Stimulated activated CD8-positive, alpha-beta memory T cell treated with anti-CD3 and anti-CD28 coated beads, Interleukin-4, amount 100 ng/mL, for 24 hours (primary cell): ENCODE measurements at places on chromosomes 16 and 17.

DNA sequence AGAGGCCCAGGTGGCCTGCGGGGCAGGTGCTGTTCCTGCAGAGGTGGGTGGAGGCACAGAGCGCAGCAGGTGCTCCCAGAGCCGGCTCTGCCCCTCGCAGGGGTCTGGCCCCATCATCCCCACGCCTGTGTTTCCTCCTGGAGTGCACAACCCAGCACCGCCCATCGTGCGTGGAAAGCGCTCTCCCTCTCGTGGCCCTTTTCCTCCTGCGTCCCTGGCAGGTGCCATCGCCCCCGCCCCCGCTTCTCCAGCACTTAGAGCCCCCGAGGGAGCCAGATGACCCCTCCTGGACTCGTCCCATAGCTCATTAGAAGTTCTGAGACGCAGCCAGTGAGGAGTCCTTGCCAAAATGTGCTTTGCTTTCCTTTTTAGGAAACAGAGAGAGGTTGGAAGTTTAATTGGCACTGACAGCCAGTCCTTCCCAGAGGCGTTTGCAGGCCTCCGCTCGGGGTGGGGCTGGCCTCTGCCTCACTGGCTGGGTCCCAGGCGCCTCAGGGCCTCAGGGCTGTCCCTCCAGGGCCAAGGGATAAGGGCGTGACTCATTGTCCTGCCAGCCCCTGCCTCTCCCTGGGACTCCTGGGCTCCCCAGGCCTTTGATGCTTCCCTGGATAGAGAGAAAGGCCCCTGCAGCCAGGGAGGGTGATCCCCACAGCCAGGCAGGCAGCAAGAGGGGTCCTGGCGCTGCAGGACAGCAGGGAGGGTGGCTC, 32.2 kb upstream of the CHMP6 start:
- no peak for DNase-seq

GRCh38 chr16:89190150-89190958, 10.0 kb downstream of the SLC22A31 start:
- no peak for DNase-seq

- no peak for DNase-seq
Observed at GRCh38 chr17:18005496-18005895, 32.8 kb downstream of the DRC3 start.

DNA sequence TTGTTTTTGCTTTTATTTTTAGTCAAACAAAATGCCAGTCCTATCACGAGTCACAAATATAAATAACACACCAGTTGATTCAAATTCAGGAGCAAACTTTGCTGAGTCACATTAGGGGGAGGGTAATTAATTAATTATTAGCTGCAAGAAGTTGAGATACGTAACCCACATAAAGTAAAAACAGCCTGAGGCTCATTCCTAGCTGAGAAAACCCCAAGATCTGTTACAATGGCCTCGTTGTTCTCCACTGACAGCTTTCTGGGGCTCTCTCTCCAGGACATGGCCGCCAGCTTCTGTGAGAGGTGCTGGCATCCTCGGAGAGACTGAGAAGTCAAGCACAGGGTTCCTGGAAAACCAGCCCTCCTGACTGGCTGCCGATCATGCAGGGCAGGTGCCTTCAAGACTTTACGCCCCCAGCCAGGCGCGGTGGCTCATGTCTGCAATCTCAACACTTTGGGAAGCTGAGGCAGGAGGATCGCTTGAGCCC, 11.1 kb downstream of the RAB40B start:
- DNase-seq, result no peak

- no peak for DNase-seq
Observed at GRCh38 chr17:56919717-56920116, 5.9 kb upstream of the TRIM25 start.

DNA sequence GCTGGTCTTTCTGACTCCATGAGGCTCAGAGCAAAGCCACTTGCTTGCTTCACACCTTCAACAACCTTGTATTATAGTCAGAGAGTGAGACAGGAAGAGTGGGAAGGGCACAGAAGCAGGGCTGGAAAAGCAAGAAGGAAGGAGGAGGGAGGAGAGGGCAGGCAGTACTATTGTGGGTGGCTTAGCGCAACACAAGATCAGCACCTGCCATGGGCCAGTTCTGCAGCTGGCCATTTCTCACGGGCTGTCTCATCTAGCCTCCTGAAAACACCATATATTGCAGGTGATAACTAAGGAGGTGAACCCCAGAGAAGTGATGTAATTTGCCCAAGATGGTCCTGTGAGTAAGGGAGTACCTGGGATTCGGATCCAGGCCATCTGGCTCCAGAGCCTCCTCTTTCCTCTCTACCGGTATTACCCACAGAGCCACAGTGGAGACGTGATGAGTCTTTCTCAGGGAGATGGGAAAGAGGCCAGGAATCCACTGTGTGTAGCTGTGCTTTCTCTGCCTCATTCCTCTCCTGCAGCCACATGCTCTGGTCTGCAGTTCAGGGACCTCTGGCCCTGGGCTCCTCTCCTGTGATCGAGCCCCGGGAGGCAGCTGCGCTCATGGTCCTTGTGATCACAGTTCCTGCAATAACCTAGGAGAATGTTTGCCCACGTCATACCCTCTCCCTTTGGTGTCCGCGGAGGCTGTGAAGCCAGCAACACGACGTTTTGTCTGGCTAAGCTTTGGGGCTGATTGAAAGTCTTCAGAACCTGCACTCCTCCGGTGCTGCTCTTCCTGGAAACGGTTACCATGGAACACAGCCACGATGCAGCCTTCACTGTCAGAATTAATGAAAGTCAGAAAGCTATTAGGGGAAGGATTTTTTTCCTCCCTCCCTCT, 178.1 kb upstream of the CCL2 start:
- DNase-seq, result no peak

GRCh38 chr17:66805567-66805966, 29.4 kb upstream of the CACNG5 start:
- no peak for DNase-seq

GRCh38 chr16:86630471-86630870, 52.1 kb downstream of the FOXL1 start:
- no peak for DNase-seq

GRCh38 chr17:66414561-66415175, 112.3 kb downstream of the PRKCA start:
- DNase-seq, result no peak

DNA sequence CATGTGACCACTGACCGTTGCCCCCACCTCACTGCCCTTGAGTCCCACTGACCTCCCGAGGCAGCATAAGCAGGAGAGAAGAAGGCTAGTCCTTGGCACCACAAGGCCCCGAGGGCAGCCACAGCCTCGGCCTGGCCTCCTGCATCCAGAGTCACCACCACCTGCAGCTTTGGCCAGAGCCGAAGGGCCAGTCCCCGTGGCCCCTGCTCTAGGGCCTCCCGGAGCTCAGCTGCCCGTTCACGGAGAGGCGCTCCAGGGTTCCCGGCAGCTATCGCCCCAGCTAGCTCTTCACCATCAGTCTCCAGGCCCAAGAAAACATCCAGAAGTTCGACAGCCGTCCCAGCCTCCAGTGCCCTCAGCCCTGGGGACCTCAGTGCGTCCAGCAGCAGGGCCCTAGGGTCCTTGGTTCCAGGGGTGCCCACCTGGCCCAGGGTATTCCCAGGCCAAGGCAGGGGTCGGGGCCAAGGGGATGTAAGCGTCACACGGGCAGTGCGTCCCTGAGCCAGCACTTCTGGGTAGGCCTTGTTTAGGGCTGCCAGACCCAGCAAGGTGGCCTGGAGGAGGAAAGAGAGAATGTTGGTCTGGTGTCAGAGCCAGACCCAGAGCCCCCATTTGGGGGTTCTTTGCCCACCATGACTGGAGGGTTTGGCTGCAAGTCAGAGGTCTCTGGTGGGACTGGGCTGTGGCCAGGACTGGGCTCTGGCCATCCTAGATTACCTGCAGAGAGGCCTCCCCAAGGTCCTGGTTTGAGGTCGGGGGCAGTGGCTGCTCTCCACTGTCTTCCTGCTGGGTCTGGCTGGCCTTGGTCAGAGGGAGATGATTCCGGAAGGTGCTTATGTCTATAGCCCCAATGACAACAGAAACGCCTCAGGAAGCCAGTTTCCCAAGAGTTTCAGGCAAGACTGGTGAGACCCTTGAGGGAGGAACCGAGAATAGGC, 1.8 kb downstream of the GHDC start:
- DNase-seq, result no peak

DNA sequence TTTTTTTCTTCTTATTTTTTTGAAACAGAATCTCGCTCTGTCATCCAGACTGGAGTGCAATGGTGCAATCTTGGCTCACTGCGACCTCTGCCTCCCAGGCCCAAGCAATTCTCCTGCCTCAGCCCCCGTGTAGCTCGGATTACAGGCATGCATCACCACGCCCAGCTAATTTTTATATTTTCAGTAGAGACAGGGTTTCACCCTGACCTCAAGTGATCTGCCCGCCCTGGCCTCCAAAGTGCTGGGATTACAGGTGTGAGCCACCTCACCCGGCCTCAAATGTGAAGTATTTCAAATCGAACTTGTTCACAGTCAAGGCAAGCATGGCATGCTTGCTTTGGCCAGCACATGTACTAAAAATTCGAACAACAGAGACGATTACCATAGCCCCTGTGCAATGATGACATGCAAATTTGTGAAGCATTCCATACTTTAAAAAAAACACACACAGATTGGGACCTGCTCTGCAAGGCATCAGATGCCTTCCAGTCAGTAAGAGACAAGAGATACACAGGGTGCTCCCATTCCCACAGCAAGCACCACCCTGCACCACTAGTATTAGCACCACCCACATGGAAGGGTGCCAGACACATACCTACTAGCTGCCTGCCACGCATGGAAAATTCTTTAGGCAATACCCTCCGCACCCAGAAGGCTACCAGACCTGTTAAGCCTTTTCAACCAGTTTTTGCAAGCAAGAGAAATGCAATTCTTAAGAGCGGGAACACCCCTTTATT, 47.2 kb downstream of the ANKRD11 start:
- no peak for DNase-seq

GRCh38 chr16:22421136-22421535, 46.7 kb upstream of the CDR2 start:
- DNase-seq, result no peak

DNA sequence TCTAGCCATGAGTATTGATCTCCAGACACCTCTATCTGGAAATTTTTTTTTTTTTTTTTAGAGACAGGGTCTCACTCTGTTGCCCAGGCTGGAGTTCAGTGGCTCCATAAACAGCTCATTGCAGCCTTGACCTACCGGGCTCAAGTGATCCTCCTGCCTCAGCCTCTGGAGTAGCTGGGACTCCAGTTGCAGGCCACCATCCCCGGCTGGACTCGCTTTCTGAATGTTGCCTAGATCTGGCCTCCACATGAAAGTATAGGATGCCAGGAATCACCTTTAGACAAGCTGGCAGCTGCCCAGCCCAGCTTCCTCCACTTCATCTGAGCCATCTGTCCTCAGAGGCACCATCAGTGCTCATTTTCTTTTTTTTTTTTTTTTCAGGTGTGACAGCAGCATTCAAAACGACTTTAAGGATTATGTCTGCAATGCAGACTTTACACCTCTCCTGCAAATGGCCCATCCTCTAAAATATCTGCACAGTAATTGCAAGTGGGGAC, 6.4 kb upstream of the PRR14 start:
- no peak for DNase-seq

GRCh38 chr16:49896447-49896964, 40.6 kb upstream of the ZNF423 start:
- DNase-seq, result no peak

DNA sequence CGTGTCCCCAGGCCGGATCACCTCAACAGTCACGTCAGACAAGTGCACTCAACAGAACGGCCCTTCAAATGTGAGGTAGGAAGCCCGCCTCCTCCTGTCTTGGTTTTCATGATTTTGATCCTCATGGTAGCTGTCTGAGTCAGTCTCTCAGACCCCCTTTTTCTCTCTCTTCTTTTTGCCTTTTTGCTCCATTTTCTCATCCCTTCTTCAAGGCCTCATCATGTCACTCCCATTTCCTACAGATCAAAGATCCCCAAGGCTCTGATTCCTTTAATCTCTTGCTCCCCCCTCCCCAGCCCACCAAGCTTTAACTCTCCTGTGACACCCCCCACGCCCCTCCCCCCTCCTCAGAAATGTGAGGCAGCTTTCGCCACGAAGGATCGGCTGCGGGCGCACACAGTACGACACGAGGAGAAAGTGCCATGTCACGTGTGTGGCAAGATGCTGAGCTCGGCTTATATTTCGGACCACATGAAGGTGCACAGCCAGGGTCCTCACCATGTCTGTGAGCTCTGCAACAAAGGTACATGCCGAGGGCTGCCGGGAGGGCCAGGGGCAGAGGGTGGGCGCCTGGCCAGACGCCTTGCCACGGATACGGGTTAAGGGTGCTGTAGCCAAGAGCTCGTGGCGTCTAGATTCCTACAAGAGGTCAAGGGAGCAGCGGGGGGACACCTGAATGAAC, 2.0 kb downstream of the MAZ start:
- DNase-seq, result no peak

- no peak for DNase-seq
Observed at GRCh38 chr16:73304008-73304774, 256.3 kb upstream of the ZFHX3 start.
